ENCODE measurements at places on chromosomes 13 and 19.
A peak's percentile ranks its signal among the peaks of the same experiment; 100 is the strongest.

- DNase-seq, result peak; percentile 68
Measured at GRCh38 chr13:44815623-44816022, 173.6 kb downstream of the NUFIP1 start.

DNA sequence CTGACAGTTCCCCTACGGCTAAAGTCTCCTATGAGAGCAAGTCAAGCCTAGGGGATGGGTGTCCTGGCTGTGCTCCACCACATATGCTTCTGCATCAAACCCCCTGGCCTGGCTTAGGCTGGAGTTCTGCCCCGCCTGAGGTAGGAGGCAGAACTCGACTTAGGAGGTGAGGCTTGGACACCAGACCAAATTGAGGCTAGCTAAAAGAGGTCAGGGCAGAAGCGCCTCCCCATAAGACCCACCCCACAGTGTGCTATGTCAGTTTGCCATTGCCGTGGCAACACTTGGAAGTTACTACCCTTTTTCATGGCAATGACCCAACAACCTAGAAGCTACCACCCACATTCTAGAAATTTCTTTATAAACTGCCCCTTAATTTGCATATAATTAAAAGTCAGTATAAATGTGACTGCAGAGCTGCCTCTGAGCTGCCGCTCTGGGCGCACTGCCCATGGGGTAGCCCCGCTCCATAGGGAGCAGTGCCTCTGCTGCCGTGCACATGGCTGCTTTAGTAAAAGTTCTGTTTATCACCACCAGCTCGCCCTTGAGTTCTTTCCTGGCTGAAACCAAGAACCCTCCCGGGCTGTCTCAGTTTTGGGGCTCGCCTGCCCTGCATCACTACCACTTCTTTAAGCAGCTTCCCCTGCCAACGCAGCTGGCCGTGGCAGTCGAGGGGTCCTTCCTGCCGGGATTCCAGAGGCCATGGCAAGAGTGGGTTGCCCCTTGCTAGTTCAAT is 20.2 kb downstream of the AP1M1 start:
- DNase-seq, result no peak

DNA sequence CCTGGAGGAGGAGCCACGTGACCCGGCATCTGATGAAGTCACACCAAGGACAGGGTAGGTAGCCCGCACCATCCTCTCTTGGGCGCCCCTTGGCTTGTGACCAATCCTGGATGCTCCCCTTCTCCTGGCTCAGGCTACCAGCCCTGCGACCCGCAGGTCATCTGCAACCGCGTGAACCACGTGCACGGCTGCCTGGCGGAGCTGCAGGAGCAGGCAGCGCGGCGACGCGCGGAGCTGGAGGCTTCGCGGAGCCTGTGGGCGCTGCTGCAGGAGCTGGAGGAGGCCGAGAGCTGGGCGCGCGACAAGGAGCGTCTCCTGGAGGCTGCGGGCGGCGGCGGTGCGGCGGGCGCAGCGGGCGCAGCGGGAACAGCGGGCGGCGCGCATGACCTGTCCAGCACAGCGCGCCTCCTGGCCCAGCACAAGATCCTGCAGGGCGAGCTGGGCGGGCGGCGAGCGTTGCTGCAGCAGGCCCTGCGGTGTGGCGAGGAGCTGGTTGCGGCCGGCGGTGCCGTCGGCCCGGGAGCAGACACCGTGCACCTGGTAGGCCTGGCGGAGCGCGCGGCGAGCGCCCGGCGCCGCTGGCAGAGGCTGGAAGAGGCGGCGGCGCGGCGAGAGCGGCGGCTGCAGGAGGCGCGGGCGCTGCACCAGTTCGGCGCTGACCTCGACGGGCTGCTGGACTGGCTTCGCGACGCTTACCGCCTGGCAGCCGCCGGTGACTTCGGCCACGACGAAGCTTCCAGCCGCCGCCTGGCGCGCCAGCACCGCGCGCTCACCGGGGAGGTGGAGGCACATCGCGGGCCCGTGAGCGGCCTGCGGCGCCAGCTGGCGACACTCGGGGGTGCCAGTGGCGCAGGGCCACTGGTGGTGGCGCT is 45.9 kb downstream of the SPTBN4 start:
- no peak for DNase-seq

DNA sequence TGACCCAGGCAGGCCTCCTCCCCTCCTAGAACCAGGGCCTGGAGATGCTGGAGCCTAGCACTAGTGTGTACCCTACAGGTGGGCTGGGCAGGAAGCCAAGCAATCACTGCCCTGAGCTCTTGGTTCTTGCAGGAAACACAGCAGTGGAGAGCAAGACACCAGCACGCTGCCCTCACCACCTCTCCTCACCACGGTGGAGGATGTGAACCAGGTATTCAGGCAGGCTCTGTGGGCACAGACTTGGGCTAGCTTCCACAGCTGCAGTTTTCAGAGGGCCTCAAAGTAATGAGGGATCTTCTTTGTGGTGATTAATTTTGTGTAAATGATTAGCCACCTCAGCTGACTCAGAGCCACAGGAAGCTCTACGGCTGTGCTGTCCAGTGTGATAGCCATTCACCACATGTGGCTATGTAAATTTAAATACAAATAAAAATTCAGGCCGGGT is 13.6 kb upstream of the GPI start:
- DNase-seq, result no peak

- no peak for DNase-seq
Measured at GRCh38 chr13:71522941-71523526, 344.0 kb downstream of the DACH1 start.

DNA sequence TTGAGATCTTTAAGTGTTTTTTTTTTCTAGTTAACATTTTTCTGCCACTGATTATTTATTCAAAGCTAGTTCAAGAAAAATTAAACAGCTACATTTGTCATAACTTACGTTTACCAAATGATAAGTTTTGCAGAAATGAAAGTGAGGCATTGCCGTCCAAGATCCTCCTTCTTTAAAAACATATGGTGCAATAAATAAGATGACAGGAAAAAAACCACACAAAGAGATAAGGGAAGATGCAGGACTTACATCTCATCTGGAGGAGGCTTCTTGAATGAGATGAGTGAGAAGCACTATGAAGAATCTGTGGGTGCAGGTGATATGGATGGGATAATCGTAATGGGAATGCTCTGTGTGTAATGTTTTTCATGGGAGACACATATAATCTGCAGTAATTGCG is 12.4 kb downstream of the TNFSF13B start:
- DNase-seq, result no peak

DNA sequence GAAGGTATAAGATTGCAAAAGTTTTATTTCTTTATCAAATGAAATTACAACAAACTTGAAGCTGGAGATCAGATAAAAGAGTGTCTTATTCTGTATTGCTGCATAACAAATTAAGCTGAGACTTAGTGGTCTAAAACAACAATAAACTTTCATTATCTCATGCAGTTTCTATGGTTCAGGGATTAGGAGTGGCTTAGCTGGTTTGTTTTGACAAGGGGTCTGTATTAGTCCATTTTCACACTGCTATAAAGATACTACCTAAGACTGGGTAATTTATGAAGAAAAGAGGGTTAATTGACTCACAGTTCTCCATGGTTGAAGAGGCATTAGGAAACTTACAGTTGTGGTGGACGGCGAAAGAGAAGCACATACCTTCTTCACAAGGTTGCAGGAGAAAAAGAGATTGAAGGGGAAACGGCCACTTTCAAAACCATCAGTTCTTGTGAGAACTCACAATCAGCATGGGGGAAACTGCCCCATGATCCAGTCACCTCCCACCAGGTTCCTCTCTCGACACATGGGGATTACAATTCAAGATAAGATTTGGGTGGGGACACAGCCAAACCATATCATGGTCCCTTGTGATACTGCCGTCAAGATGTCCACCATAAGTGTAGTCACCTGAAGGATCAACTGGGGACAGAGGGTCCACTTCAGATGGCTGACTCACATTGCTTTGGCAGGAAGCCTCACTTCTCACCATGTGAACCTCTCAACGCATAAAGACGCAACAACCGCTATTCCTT is 97.8 kb downstream of the RNF17 start:
- no peak for DNase-seq

DNA sequence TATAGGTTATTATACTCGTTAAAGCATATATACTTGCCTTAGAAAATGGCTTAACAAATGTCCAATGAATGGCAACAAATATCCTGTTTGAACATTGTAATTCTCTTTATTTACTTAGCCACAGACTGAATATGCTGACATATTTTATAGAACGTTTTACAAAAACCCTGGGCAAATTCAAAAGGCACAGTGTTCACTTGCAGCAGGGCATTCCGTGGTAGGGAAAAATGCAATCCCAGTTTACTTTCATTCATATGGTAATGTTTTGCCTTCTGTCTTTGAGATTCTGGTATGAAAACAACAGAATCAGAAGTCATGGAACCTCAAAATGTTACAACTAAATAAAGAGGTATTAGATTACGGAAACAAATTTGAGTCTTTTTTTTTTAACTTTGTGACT is 56.2 kb upstream of the MYCBP2 start:
- DNase-seq, result no peak

GRCh38 chr13:33099860-33100259 is 83.6 kb downstream of the KL start:
- DNase-seq, result no peak

DNA sequence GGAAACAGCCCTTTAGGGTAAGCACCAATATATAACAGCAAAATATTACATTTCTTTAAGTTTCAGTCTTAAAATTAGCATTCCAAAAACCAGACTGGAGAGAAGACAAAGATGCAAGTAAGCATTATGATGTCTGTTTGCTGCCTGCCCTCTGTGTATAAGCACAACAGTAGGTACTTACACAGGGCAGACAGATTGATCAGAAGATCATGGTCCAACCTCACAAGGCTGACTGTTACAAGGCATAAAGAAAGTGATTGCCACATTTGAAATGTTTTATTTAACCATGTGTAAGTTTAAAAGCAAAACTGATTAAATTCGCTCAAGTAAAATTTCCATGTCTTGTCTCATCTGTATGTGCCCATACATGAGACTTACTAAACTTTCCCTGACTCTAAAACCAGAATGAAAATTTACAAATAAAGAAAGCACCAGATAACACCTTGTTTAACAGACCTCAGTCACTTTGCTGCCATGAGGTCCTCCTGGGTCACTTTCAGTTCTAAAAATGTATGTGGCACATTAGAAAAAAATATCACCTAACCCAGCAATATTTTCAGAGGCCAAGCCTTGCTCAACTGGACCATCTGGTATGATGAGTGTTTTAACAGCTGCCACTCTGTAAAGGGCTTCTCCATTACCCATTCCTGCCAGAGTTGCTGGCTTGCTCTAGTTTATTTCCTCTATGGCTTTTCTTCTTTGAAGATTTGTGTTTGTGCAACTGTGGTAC is 297.0 kb downstream of the RBM26 start:
- no peak for DNase-seq

DNA sequence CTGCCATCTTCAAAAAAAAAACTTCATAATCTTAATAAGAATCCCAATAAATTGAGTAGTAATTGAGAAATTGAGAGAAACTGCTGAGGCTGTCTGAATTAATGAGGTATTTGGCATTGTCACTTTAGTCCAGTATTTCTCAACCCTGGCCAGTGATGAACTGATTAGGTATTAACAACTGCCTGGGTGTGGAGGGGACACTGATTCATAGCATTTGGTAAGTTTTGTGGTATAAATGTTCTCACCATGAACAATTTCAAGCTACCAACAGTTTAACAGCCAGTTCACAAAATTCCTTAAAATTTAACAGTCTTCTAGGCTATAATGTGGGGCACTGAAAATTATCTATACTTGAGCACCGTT is 18.3 kb downstream of the GPC6 start:
- no peak for DNase-seq

DNA sequence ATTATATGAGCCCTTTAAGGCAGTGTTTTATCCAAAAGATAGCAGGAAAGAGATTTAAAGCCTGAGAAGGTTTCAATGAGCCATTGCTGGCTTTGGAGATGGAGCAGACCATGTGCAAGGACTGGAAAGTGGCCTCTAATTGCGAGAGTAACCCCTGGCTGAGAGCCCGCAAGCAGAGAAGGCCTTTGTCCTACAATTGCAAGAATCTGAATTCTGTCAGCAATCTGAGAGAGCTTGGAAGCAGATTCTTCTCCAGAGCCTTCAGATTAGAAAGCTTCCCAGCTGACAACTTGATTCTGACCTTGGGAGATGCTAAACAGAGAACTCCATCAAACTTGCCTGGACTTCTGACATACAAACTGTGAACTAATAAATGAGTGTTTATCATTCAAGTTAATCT is 528.7 kb upstream of the KLF12 start:
- no peak for DNase-seq

DNA sequence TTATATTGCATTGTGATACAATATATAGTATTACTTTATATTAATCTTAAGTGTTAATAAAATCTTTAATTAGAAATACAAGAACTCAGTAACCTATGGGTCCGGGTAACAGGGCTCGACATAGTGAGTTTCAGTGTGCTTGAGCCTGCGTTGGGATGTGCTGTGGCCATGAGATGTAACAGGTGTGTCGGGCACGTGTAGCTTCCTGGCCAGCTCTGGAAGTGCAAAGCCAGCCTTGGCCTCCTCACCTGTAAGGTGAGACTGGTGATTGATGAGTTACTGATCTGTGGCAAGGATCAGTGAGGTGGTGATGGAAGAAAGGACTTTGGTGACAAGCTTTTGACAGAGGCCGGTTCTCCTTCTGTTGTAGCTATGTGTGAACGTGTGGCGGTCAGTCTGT is 19.2 kb downstream of the ATP4B start:
- no peak for DNase-seq

- DNase-seq, result no peak
Measured at GRCh38 chr13:24173795-24174194, 13.3 kb downstream of the SPATA13 start.

GRCh38 chr19:45474606-45475521 is 7.1 kb downstream of the FOSB start:
- peak; percentile 14 for DNase-seq

GRCh38 chr19:18562086-18562485 is 4.4 kb downstream of the KXD1 start:
- DNase-seq, result no peak

GRCh38 chr19:15181394-15181793 is 19.4 kb downstream of the NOTCH3 start:
- DNase-seq, result no peak

GRCh38 chr19:39133431-39134270 is 8.1 kb downstream of the PAK4 start:
- no peak for DNase-seq

- DNase-seq, result no peak
Measured at GRCh38 chr13:75870397-75870903, 234.3 kb downstream of the LMO7 start.

GRCh38 chr13:90485436-90485835 is 862.1 kb upstream of the MIR17HG start:
- DNase-seq, result peak; percentile 77

DNA sequence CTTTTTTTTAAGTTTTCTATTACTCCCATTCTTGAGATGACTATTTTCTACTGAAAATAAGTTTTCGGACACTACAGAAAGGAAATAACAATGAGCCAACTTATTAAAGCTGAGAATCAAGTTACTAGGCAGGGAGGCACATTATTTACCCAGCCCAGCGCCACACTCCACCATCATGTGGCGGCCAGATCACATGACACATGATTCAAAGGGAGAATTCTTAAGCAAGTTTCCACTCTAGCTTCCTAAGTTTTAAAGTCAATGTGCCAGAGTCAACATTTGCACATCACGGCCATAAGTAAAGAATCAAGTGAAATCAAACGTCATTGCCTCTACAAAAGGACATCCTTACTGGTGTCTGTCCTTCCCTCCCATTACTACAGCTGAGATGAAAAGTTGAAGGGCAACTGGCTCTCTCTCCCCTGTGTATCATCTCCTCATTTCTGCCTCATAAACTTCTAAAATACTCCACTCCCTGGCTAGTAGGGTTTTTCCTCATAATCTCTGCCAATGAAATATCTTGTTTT is 81.7 kb downstream of the KLF12 start:
- DNase-seq, result no peak

GRCh38 chr19:38148337-38148736 is 75.7 kb downstream of the DPF1 start:
- no peak for DNase-seq

GRCh38 chr19:13082192-13083007 is 20.3 kb downstream of the LYL1 start:
- no peak for DNase-seq

GRCh38 chr19:4061178-4061682 is 5.5 kb downstream of the ZBTB7A start:
- DNase-seq, result no peak

Data from AG09319 (cell line).